Activated CD4-positive, alpha-beta T cell treated with anti-CD3 and anti-CD28 coated beads, Interleukin-2, amount 50 U/mL, for 16 hours (primary cell): ENCODE measurements at places on chromosomes 5 and 9.

DNA sequence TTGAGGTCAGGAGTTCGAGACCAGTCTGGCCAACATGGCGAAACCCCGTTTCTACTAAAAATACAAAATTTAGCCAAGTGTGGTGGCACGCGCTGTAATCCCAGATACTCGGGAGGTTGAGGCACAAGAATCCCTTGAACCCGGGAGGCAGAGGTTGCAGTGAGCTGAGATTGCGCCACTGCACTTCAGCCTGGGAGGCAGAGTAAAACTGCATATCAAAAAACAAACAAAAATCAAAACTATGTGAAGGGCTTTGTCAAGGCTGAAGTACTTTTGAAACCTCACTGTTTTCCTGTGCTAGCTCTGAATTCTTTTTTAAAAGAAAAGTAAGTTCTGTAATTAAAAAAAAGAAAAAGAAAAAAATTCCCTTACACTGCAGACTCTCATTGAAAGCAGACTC, 65.1 kb upstream of the KLF4 start:
- DNase-seq: no peak

DNA sequence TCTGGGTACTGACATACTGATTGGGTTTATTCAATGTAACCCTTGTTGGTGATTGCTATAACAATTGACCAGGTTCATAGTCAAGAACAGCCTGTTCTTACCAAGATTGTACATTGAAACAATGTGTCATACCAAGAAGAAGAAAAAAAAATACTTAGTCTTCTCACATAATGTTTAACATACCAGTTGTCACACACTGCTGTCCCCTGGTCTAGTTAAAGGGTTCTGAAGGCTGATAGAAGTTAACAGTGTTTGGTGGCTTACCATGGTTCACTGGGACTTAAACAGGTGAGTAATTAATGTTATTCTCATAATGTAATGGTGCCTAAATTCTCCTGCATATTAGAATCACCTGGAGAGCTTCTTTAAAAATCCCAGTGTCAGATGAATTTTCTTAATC, 18.5 kb upstream of the CDC42SE2 start:
- DNase-seq: no peak

GRCh38 chr9:125839317-125839716, 92.1 kb downstream of the PBX3 start:
- DNase-seq: no peak

DNA sequence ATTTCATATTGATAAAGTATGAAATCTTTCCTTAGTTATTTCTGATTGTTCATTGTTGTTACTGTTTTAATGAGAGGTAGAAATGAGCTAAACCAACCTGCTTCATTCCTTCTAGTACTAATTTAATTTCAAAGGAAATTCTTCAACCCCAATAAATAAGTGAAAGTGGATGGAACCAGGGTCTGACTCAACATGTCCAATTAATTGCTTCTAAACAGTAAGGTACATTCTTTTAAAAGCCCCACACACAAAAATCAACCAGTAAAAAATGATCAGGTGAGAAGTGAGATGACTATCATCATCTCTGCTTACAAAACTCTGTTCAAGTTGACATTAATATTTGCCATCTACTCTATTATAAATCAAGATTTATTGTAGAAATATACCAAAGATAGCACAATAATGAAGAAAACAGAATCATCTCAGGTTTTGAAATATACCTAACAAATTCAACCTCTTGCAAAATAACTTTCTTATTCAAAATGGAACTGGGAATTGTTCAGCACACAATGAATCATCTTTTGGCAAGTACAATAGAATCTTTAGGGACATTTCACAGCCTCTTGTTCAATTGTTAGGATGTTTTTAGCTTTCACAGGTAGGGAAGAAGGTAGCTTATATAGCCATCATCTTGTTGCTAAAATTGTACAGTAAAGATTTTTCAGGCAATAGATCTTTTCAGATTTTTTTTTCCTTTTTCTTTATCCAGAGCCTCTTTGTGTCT, 114.5 kb downstream of the RPS23 start:
- no peak for DNase-seq

GRCh38 chr9:2781336-2781735, 62.6 kb downstream of the PUM3 start:
- no peak for DNase-seq

DNA sequence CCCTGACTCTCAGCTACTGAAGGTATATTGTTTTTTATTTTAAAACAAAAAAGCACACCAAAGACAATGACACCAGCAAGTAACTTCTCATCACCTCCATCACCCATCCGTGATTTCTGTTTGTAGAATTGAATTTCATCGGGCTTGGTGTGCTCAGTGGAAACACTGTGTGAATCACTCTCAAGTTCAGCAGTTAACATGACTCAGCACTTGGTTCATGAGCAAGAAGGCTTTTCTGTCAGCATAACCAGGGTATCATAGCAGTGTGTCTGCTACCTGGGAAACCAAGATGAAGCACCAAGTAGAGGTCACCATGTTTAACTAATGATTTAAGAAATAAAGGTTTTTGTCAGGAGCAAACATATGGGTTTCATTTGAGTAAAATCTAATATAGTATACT, 123.7 kb downstream of the INSYN2B start:
- DNase-seq: peak; percentile 67

- no peak for DNase-seq
Measured at GRCh38 chr9:137218754-137219271, 3.2 kb downstream of the RNF208 start.

DNA sequence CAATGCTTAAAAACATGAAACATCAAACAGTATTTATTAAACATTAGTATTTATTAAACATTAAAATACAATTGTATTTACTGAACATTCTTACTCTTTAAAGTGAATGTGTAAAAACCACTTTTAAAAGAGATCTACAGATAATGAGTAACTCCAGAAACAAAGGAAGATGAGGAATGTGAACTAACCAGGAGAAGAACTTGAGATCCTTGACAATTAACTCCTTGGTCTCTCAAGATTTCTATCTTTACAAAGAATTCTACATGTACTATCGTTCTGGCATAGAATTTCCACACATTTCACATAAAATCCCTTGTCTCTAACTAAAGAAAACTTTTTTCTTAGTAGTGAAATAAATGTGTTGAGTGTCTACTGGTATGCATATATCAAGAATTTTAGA, 28.7 kb upstream of the IFNE start:
- no peak for DNase-seq

- DNase-seq: no peak
Measured at GRCh38 chr5:106755789-106756188, 914.9 kb downstream of the EFNA5 start.

DNA sequence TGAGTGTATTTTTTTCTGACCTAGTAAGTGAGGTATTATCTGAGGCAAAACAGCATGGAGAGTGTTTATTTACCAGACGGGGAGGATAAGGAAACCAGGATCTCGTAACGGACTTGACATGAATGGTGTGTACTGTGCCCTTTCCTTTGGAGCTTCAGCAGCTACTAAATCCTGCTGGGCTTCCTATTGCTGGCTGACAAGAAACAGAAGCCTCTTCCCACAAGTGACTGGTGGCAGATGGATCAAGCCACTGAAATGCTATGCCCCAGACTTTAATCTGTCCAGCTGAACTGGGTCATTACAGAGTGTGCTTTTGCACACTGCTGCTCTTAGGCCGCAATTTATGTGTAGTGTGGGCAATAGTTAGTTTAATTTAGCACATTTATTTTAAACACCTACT, 162.7 kb upstream of the MRPS30 start:
- no peak for DNase-seq

GRCh38 chr9:105259274-105259673, 14.8 kb downstream of the SLC44A1 start:
- DNase-seq: no peak
